ENCODE measurements at places on chromosomes 3 and 15.

GRCh38 chr3:157330206-157330605, 106.4 kb upstream of the PTX3 start:
- DNase-seq: no peak

DNA sequence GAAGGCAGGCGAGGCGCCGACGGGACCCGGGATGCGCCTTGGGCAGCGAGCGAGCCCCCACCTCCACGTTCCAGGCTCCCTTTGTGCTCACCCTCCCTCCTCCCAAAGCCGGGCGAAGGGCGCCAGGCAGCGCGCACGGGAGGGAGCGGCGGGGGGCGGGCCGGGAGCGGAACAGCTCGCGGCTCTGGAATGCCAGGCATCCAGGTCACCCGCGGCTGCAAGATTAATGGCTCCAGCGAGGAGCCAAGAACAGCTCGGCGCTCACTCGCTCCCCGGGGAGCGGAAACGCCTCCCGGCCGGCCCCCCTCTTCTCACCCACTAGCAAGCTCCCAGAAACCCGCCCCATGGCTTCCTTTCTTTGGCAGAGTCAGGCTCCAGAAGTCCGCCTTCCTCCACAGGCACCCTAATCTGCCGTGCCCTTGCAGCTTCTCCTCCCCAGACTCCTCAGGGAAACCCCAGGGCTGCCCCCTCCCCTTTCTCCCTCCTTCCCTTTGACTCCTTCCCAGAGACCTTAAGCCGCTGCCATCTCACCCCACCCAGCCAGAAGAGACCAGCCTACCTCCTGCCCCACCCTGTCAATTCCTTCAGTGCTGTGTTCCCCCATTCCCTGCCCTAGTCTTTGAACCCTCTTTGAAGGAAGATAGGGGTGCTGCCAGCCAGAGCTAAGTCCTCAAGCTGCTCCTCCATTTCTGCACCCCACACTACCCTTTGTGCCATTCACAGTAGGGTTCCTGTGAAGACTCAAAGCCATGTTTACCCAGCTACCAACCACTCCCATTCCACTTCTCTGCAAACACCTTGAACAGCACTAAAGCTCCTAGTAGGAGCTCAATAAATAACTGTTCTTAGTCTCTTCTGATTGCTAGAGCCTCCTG, 9.9 kb downstream of the AMOTL2 start:
- DNase-seq: no peak

- no peak for DNase-seq
Measured at GRCh38 chr15:99452728-99453636, 112.8 kb upstream of the MEF2A start.

DNA sequence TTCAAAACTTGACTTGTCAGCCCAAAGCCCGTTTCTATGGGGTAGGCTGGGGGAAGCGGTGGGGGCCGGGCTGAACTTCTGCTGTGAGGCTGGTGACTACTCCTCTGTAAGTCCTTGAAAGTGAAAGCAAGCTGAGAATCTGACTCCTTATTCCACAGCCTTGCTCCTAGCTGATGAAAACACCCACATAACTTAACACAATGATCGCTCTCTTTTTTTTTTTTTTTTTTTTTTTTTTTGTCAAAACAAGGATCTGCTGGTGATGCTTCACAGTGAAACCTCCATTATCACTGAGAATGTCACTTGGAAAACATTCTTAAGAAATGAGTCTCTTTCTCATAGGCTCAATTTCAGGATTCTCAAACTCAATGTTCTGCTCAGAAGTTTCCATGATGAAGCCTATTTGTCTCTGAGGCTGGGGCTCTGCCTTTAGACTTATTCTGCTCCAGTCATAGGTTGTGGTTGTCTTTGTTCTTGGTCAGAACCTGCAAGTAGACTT, 31.4 kb upstream of the TKT start:
- no peak for DNase-seq

GRCh38 chr3:173238091-173238490, 97.1 kb upstream of the SPATA16 start:
- no peak for DNase-seq
